Amniotic stem cell (primary cell): ENCODE measurements at places on chromosomes 7 and 10.

DNA sequence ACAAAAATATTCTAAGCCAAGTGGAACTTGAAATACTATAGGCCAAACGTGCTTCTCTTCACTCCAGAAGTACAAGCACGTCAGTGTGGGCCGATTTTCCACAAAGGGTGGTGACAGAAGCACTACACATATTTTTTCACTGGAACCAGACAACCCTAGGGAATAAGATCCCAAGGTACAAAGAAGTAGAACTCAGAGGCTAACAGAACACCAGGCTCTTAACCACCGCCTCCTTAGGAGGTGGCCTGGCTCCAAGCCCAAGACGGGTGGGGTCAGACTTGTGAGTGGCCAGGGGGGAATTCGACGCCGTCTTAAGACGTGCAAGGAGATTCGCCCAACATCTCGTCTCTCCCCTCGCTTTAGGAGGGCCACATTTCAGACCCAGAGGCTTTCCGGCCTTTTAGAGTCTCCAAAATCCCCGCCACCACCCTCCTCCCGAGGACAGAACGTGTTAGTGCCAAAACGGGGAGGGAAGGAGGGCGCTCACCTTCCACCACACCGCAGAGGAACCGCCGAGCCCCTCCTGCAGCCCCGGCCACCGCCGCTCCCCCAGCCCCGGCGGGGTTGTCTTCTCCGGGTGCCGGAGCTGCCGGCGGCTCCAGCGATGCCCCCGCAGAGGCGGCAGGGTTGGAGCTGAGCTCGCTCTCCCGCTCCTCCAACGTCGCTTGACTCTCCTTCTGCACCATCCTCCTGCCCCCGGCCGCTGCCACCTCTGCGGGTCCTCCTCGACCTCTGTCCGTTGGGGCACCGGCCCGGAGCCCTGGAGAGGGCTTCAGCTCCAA, 716 bp downstream of the OGA start:
- peak; percentile 82 for DNase-seq

- DNase-seq, result no peak
Measured at GRCh38 chr10:1070919-1071318, 14.7 kb downstream of the WDR37 start.

GRCh38 chr7:106863274-106863997, 1.6 kb upstream of the PIK3CG start:
- no peak for DNase-seq

DNA sequence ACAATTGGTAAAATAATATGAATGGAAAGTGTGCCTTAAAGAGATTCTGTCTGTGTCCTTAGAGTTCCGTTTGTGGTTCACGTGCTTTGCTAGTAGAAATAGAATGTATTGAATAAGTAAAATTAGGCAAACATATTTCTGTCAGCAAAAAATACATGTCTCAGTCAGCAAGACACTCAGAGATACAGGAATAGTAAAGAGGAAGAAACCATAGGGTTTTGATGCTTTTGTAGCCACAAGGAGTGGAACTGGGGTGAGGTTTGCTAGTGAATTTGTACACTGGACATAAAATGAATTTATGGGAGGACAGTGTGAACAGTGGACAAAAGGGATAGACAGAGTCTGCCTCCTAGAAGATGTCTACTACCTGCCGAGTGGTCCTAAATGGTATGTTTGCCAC, 289.2 kb upstream of the NRP1 start:
- no peak for DNase-seq

DNA sequence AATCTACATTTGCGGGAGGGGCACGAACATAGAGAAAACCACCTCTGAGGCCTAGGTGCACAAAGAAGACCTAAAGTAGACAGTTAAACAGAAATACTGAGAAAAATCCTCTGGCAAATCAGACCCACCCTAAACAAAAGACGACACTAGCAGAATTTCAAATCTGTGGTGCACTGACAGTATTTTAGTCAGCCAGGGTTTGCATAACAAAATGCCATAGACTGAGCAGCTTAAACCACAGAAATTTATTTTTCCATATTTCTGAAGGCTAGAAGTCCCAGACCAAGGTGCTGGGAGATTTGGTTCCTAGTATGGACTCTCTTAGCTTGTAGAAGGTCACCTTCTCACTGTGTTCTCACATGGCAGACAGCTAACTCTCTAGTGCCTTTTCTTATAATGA, 26.3 kb downstream of the IPMK start:
- no peak for DNase-seq

DNA sequence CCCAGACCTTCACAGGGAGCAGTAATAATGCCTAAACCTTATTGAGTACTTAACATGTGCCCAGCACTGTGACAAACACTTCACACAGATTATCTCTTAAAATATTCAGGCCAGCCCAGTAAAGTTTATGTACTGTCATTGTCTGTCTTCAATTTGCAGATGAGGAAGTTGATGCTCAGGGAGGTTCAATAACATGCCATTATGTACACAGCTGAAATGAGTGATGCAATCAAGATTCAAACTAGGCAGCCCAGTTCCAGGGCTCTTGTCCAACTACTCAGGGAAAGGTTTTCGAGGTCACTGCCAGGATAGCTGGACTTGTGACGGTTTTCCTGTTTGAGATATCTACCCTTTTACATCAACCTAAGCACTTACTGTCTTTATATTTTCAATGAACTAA, 56.1 kb downstream of the AUTS2 start:
- no peak for DNase-seq

DNA sequence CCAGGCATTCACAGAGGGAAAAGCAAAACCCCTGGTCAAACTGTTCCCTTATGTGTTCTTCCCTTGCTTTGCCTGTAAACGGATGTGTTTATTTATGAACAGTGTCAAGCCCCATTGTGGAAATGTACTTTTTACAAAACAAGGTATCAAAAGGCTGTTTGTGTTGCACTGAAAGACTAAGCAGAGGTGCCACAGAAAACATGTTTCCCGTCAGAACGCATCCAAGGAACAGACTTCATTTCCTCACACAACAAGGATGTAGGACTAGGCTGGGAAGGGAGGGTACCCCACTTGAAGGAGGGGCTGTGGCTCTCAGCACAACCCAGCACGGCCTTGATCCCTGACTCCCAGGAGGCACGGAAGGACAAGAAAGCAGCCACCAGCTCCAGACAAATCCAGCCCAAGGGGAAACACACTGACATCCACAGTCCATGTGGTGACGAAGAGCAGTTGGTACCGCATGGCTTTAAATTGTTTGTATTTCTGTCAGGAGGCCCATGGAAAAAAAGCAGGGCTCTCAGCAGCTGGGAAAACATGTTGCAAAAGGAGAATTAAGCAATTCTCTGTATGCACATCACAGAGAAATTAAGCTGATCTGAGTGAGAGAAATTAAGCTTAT, 85.6 kb downstream of the RNF216 start:
- DNase-seq, result no peak

GRCh38 chr7:152986376-152986775, 226.8 kb downstream of the ACTR3B start:
- no peak for DNase-seq

DNA sequence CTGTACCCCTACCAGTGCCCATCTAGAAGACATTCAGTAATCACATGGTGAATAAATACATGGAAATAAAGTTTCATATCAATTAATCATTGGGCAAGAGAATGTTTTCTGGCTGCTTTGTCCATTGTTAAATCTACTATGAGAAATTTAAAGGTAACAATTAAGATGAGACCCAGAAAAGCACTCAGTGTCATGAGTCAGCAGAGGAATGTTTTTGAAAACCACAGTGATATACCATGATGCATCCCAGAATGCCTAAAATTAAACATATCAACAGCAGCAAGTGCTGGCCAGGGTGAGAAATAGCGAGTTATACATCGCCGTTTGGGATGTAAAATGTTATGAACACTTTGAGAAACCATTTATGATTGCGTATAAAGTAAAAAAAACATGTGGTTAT, 825.3 kb upstream of the C7orf33 start:
- DNase-seq, result no peak

DNA sequence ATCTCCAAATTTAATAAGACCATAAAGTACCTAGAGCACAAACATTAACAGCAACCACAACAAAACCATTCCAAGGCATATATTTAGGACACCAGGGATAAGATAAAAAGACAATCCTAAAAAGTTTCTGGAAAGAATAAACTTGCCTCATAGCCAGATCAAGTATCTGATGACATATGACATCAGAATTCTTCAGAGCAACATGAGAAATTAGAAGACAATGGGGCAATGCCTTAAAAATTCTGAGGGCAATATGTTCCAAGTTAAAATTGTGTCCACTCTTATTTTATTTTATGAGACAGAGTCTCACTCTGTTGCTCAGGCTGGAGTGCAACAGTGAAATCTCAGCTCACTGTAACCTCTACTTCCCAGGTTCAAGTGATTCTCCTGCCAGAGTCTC, 2.8 kb downstream of the EFCAB10 start:
- DNase-seq, result no peak

DNA sequence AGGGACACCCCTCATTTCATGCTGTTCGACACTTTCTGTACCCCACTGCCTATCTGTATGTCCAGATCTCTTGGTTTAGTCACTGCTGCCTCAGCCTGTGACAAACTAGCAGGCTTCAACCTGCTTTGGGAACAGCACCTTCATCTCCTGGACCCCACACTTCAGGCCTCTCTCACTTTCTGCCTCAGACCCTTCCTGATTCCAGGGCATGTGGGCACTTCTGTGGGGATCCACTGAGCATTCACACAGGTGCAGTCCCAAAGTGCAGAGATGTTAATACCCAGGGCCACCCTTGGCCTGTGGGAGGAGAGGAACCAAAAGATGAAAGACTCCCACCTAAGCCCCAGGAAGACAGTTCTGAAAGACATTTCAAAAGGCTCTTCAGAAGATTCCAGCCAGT, 29.4 kb upstream of the C10orf71 start:
- no peak for DNase-seq

GRCh38 chr7:134350709-134351108, 34.0 kb upstream of the SLC35B4 start:
- DNase-seq, result no peak

GRCh38 chr10:14371581-14371980, 40.9 kb upstream of the FRMD4A start:
- DNase-seq, result no peak

- DNase-seq, result no peak
Measured at GRCh38 chr10:130834170-130834569, 477.4 kb downstream of the TCERG1L start.

GRCh38 chr7:5139998-5140397, 50.0 kb upstream of the WIPI2 start:
- DNase-seq, result no peak

DNA sequence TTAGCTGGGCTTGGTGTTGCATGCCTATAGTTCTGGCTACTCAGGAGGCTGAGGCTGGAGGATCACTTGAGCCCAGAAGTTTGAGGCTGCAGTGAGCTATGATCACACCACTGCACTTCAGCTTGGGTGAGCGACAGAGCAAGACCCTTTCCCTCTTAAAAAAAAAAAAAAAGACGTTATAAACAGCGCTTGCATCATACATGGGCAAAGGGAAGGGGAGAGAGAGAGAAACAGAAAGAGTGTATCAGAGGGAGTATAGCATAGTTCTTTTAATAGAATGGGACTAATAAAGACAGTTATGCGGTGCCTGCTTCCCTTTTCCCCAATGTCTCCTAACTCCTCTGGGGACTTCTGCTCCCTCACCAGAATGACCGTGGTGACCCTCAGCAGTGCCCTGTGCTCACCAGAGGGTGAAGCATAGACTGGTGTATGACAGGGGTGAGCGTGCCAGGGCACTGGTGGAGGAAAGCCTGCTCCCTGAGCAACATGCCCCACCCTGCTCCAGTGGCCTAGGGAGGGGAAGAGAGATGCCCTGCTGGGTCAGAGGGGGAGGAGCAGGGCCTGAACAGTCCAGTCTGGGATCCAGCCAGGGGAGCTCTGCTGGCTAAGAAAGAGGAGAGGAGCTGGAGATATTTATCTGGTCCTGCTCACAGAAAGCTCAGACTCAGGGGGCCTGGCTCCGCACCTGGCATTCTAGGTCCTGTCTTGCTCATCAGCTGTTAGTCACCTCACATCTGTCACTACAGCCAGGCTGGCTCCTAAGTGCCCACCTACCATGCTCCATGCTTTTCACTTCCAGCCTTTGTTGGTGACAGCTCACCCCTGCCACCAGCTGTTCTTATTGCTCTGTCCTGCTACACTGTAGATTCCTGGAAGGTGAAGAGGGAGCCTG, 2.2 kb downstream of the PDZD7 start:
- DNase-seq, result no peak

GRCh38 chr10:49768329-49768728, 6.2 kb upstream of the OGDHL start:
- DNase-seq, result no peak

DNA sequence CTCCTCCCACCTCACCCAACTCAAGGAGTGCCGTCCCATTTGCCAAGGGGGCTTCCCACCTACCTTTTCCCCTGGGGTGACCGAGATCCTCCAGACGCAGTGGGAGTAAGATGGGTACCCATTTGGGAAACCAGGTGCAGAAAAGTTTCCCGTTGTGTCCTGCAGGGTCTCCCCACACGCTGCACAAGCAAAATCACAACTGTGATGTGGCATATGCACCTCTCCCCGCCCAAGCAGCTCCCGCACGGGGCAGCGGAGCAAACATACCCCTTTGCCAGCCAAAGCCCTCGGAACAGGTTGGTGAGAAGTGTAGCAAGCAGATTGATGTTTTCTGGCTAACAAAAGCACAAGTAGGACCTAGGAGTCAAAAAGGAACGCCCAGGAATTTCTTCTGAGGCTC, 51.5 kb upstream of the OPALIN start:
- no peak for DNase-seq

DNA sequence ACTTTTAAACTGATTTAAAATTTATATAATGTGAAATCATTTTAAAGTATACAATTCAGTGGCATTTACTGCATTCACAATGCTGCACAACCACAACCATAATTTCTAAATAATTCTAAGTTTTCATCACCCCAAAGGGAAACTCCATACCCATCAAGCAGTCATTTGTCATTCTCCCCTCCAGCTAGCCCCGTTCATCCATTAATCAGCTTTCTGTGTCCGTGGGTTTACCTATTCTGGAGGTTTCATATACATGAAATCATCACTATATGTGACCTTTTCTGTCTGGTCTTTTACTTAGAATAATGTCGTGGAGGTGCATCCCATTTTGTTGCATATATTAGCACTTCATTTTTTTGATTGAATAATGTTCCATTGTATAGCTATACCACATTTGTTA, 214.1 kb downstream of the ADK start:
- DNase-seq, result no peak

GRCh38 chr7:20352573-20353306, 22.0 kb downstream of the ITGB8 start:
- no peak for DNase-seq

GRCh38 chr7:151053096-151053495, 4.6 kb downstream of the CDK5 start:
- DNase-seq, result no peak

DNA sequence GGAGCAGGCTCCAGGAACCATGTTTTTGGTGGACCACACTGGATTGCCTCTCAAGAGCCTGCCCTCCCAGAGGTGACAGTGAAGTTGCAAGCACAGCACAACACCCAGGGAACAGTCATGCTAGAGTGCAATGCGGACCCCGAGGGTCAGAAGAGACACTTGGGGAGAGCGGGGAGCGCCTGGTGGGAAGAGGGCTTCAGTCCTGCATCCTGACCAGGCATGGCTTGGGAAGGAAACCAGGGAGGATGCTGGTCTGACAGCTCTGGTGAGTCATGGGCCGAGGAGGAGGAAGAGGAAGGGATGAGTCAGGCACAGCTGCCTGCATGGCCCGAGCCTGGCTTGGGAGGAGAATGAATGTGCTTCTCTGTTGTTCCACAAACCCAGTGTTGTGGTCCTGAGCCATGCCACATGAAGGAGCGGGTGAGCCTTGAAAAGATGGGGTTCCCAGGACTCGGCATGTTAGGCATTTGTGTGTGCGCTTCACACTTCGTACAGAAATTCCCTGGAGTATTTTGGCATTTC, 29.5 kb upstream of the ANKRD2 start:
- DNase-seq, result peak; percentile 90

- DNase-seq, result no peak
Measured at GRCh38 chr10:110513949-110514348, 16.2 kb downstream of the DUSP5 start.

GRCh38 chr10:109974504-109975191, 33.1 kb upstream of the ADD3 start:
- no peak for DNase-seq
